ENCODE measurements at places on chromosomes 1 and 21.

DNA sequence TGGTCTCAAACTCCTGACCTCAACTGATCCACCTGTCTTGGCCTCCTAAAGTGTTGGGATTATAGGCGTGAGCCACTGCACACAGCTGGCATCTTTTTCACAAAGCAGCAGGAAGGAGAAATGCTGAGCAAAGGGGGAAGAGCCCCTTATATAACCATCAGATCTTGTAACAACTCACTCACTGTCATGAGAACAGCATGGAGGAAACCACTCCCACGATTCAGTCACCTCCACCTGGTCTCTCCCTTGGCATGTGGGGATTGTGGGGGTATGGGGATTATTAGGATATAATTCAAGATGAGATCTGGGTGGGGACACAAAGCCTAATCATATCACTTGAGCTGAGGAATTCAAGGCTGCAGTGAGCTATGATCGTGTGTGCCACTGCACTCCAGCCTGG, 3.0 kb upstream of the MFSD2A start:
- no peak for DNase-seq

GRCh38 chr1:222073307-222073995, 331.6 kb upstream of the DUSP10 start:
- no peak for DNase-seq

- DNase-seq = no peak
Observed at GRCh38 chr1:186569856-186570255, 108.9 kb upstream of the PDC start.

- no peak for DNase-seq
Observed at GRCh38 chr1:4269330-4269729, 369.3 kb upstream of the C1orf174 start.

DNA sequence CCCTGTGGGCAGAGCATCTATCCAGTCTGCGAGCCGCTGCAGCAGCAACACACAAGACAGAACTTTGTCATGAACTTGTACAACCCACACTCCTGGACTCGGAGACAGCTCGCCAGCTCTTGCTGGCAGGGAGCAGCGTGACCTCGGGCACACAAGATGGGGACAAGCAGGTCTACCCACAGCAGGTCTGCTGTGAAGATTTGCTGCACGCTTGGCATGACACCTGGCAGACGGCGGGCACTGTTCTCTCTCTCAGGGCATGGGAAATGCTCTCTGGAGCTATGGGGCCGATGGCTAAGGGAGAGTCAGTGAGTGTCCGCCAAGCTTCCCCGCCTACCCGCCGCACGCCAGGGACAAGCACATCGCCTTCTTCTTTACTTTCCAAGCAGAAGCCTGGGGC, 90.0 kb downstream of the STUM start:
- no peak for DNase-seq
